Pulmonary artery endothelial cell (primary cell): ENCODE measurements at places on chromosomes 7 and 10.
A peak's percentile ranks its signal among the peaks of the same experiment; 100 is the strongest.

DNA sequence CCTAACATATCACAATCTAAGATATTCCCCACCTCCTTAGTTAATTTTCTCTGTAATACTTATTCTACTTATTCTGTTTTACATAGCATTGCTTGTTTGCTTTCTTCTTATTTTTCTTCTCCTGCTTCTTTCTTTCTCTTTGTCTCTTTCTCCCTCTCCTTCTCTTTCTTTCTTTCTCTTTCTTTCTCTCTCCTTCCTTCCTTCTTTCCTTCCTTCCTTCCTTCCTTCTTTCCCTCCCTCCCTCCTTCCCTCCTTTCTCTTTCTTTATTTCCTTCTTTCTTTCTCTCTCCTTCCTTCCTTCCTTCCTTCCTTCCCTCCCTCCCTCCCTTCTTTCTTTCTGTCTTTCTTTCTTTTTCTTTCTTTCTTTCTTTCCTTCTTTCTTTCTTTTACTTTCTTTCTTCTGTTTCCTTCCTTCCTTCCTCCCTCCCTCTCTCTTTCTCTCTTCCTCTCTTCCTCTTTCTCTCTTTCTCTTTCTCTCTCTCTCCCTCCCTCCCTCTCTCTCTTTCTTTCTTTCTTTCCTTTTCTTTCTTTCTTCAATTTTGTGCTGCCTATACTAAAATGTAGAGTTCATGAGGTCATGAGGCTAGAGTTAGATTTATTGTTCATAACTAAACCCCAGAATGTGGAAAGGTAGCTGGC, 445.4 kb downstream of the GATA3 start:
- DNase-seq, result no peak

- DNase-seq, result no peak
Measured at GRCh38 chr7:42347616-42348015, 110.6 kb upstream of the GLI3 start.

GRCh38 chr7:54615-55014, 137.8 kb upstream of the FAM20C start:
- no peak for DNase-seq

GRCh38 chr10:120582753-120583152, 125.7 kb downstream of the PLPP4 start:
- no peak for DNase-seq

DNA sequence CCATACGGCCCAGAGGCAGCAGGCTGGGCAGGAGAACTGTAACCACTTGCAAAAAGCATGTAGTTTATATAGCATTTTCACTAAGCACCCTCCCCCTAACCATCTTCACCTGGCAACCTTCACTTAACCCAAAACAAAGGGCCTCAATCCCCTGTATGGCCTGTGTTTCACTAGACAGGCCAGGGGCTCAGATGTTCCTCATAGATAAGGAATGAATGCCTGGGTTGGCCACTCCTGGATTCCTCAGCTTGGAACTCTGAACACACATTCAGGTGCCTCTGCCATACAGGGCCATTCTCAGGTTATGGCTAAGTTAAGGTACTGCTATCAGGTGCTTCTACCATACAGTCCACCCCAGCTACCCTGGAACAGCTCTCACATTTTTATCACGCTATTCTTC, 10.3 kb upstream of the TMEM168 start:
- DNase-seq, result no peak

- no peak for DNase-seq
Measured at GRCh38 chr7:685540-685939, 41.0 kb upstream of the DNAAF5 start.

DNA sequence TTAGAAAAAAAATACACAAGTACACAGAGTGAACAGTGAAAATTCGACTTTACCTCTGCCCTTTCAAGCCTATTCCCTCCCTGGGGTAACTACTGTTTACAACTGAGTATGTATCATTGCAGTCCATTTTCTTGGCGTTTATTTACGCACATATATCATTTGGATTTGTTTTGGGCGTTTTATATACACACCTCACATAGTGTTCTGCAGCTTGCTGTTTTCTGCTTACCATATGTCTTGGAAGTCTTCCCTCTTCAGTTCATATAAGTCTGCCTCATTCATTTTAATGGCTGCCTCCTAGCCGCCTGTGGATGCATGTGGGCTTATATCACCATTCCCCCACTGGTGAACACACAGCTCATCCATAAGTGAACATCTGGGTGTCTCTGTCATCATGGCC, 41.6 kb upstream of the COL13A1 start:
- no peak for DNase-seq

DNA sequence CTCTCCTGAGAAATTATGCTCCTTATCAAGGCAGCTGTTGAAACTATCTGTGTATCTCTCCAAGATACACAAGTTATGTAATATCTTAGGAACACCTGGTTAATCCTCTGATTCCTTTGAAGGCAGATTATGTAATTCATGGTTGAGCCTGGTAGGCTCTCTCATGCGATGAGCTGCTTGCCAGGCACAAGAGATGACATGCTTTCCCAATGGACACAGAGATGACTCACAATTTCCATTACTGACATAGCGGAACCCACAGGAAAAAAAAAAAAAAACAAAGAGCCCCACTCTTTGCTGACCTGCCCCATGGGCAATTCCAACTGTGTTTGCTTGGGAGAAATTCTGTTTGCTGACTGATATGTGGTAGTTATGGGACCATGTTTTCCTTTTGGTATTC, 736.4 kb upstream of the PHF14 start:
- DNase-seq, result peak; percentile 40

DNA sequence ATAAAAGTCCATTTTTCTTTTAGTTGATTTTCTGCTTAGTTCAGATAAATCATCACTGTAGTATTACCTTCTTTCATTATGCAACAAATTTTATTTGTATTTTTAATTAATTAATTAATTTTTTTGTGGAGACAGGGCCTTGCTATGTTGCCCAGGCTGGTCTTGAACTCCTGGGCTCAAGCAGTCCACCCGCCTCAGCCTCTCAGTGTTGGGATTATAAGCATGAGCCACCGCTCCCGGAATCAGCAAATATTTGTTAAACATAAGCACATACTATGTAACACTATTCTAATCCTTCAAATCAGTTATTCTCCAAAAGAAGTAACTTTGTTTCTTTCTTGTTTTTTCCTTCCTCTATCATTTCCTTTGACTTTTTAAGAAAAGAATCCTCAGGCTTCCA, 584.8 kb upstream of the ANKRD30A start:
- no peak for DNase-seq

DNA sequence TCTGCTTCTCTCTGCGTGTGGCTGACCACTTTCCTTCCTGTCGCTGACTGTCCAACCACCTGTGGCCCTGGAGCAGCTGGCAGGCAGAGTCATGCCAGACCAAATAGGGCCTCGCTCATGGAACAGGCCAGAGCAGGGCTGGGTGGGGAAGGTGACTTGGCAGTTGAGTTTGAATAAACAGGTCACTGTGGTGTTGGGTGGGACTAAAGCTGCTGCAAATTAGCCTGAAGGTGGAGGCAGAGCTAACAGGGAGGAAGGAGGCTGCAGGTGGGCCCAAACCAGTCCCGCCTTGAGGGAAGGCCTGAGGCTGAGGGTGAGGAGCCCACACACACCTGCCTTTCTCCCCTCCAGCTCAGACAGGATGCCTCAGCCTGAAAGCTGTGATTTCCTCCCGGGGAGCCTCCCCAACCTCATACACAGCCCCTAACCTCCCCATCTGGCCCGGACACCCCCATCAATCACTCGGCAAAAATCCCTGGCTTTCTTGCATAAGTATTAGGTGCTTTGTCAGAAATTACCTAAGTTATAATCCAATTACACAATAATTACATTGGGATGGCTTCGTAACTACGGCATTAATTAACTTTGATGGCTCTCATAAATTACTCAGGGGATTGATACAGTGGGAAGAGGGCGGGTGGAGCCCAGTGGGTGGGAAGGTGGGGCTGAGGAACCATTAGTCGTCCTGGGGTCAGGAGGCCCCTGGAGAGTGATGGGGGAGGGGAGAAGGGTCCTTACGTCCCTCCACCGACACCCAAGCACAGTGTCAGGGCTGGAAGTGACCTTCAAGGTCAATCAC, 97.7 kb upstream of the PCBD1 start:
- no peak for DNase-seq

DNA sequence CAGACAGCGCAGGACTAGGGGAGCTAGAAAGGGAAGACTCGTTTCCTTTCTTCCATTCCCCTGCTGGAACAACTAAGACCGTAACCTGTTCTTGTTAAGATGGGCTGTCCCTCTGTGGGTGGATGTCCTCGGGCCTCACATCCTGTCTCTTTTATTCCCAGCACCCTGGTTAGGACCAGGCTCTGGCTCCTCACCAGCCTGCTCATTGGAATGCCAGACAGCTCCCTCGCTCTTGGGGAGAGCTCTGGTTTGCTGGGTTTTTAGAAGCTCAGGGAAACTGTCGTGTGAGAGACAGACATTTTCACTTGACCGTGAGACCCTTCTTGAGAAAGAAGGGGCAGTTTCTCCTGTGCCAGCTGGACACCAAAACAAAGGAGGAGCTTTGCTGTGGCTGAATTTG, 58.1 kb upstream of the HABP2 start:
- DNase-seq, result no peak

- no peak for DNase-seq
Measured at GRCh38 chr10:43667317-43667731, 18.6 kb upstream of the ZNF32 start.

DNA sequence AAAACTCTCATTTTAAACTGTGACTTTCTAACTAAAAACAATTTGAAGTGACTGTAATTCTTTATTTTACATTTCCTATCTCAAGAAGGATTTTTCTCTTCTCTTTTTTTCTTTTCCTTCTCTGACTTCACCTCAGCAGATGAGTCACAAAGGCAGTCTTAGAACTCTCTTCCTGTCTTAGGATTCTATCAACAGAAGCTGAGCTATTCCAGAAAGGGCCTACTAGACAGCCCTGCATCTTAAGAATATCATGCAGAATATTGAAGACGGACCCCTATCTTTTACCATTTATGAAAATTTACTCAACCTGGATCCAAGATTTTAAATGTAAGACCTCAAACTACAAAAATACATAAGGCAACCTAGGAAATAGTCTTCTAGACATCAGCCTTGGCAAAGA, 365.7 kb upstream of the SEMA3C start:
- DNase-seq, result peak; percentile 19

- no peak for DNase-seq
Measured at GRCh38 chr7:16985621-16986020, 103.8 kb upstream of the AGR3 start.

GRCh38 chr7:127447326-127447945, 54.9 kb upstream of the ZNF800 start:
- DNase-seq, result peak; percentile 15

GRCh38 chr7:54336800-54337199, 205.4 kb upstream of the VSTM2A start:
- DNase-seq, result no peak

DNA sequence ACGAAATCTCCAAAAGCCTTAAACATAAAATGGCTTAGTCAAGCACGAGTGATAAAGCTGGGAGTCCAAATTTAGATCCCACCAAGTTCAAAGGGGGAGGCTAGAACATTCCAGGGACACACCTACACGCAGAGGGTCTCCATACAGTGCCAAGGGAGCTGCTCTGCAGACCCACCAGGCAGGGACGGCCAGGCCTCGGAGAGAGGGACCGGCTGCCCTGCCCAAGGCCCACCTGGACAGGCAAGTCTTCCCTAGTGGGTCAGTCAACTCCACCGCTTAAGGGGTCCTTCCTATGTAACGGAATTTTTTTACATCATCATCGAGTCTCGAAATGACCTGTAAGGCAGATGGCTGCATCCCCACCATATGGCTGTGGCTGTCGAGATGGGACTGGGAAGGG, 28.5 kb downstream of the AMZ1 start:
- no peak for DNase-seq

- DNase-seq, result no peak
Measured at GRCh38 chr7:415646-416525, 103.8 kb downstream of the PDGFA start.

- no peak for DNase-seq
Measured at GRCh38 chr7:76047305-76047810, 442 bp downstream of the STYXL1 start.

- no peak for DNase-seq
Measured at GRCh38 chr7:96970739-96971138, 34.6 kb upstream of the DLX6 start.

- DNase-seq, result peak; percentile 20
Measured at GRCh38 chr10:88810196-88810961, 7.8 kb downstream of the LIPM start.

GRCh38 chr7:32447218-32447617, 43.0 kb downstream of the LSM5 start:
- DNase-seq, result no peak

DNA sequence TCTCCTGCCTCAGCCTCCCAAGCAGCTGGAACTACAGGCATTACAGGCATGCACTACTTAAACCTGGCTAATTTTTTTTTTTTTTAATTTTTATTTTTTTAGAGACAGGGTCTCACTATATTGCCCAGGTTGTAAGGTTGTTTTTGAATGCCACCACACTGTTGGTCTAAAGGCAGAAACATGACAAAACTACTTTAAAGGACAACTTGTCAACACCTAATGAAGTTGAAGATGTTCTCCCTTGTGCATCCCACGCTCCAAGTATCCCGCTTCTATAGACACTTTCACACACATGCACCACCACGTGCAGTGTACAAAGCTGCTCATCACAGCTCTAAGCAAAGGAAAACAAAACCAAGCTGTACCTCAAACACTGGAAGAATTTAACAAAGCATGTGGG, 226.4 kb downstream of the FGFR2 start:
- no peak for DNase-seq

DNA sequence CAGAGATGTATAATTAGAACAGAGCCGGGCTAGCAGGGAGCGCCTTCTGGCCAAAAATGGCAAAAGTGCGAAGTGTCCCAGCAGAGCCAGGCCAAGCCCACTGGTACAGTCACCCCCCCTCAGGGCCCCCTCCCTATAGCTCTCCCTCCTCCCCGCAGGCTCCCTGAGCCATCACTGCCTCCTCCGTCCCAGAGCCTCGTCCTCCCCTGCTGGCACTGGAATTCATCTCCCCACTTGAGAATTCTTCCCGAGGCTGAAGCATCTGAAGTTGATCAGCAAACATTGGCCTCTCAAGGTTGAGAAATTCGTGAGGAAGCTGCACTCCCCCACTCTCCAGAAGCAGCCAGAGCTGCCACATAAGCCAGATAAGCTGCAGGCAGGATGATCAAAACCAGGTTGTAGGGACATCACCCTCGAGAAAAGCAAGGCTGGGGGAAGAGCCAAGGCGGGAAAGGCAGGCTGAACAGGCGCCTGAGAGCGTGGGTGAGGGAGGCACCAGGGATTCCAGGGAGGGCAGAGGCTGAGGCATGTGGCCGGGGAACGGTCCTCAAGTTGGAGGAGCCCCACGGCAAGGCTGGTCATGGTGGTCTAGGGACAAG, 23.4 kb downstream of the CAMK2G start:
- no peak for DNase-seq

- no peak for DNase-seq
Measured at GRCh38 chr10:103868200-103868599, 12.8 kb upstream of the SH3PXD2A start.
